Purkinje cell (primary cell): ENCODE measurements at places on chromosomes 2 and 18. TPM values are rescaled to one million over a fixed set of nuclear protein-coding genes. Genes with fewer than 3 reads are reported as not detected.

The ITPRIPL1 gene
- 0.22 TPM in 1 of 2 replicates, not detected in the other for polyA plus RNA-seq

The HOXD1 gene
- not detected in 2 replicates for polyA plus RNA-seq

The GPR55 gene
- polyA plus RNA-seq = not detected in 2 replicates

The NR4A2 gene
- 2.5 and 7.2 TPM in 2 replicates for polyA plus RNA-seq

The ABCG5 gene
- 0.48 and 1.3 TPM in 2 replicates for polyA plus RNA-seq

The IMPA2 gene
- polyA plus RNA-seq = 0.36 TPM in 2 replicates

The FAP gene
- 3.9 TPM in 1 of 2 replicates, not detected in the other for polyA plus RNA-seq

The DAPL1 gene
- 7.3 TPM in 1 of 2 replicates, not detected in the other for polyA plus RNA-seq

The PAX3 gene
- polyA plus RNA-seq = 5.0 and 8.8 TPM in 2 replicates

The CD8B2 gene
- not detected in 2 replicates for polyA plus RNA-seq

The PLEKHB2 gene
- polyA plus RNA-seq = 101 and 114 TPM in 2 replicates

The SERPINB12 gene
- polyA plus RNA-seq = not detected in 2 replicates

The SCN9A gene
- 0.07 and 1.1 TPM in 2 replicates for polyA plus RNA-seq

The PID1 gene
- 2.9 and 10.3 TPM in 2 replicates for polyA plus RNA-seq

The ANKRD62 gene
- not detected in 2 replicates for polyA plus RNA-seq

The HOXD8 gene
- polyA plus RNA-seq = not detected in 2 replicates

The EPB41L3 gene
- polyA plus RNA-seq = 180 and 211 TPM in 2 replicates

The SLC20A1 gene
- 732 and 829 TPM in 2 replicates for polyA plus RNA-seq

The ANKRD30BL gene
- 0.35 TPM in 1 of 2 replicates, not detected in the other for polyA plus RNA-seq

The STK36 gene
- 1.7 and 3.4 TPM in 2 replicates for polyA plus RNA-seq

The RAB17 gene
- polyA plus RNA-seq = not detected in 2 replicates

The CYTIP gene
- polyA plus RNA-seq = not detected in 2 replicates

The TUBB8B gene
- not detected in 2 replicates for polyA plus RNA-seq

The OLA1 gene
- 289 and 325 TPM in 2 replicates for polyA plus RNA-seq

The WIPF1 gene
- 1.7 and 2.8 TPM in 2 replicates for polyA plus RNA-seq

The DAW1 gene
- polyA plus RNA-seq = not detected in 2 replicates

The UGT1A7 gene
- not detected in 2 replicates for polyA plus RNA-seq

The ASTL gene
- polyA plus RNA-seq = not detected in 2 replicates
